ENCODE measurements at places on chromosomes 3 and 15.

- no peak for DNase-seq
Measured at GRCh38 chr3:33032938-33033337, 64.0 kb downstream of the GLB1 start.

- DNase-seq: no peak
Measured at GRCh38 chr3:62699728-62700127, 175.5 kb downstream of the CADPS start.

GRCh38 chr15:95958382-95958781, 372.1 kb upstream of the NR2F2 start:
- DNase-seq: no peak

- DNase-seq: no peak
Measured at GRCh38 chr15:88661761-88662556, 23.1 kb downstream of the ISG20 start.

DNA sequence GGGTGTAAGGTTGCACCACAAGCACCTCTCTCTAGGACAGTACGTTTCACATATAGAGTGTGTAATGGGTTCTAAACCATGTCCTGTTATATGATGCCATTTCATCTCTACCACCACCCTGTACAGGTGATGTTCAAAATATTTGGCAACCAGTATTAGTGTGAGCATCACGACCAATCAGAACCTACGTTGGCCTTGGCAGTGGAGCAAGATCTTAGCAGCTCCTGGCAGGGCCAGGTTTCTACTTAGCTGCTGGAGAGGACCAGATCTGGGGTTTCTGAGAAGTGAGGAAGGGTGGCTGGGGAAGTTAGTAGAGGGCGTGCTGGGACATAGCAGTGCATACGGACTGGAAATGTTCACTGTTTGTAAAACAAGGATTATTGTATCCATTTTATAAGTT, 23.1 kb upstream of the MITF start:
- DNase-seq: no peak

- no peak for DNase-seq
Measured at GRCh38 chr15:41331833-41332193, 578 bp downstream of the OIP5 start.

DNA sequence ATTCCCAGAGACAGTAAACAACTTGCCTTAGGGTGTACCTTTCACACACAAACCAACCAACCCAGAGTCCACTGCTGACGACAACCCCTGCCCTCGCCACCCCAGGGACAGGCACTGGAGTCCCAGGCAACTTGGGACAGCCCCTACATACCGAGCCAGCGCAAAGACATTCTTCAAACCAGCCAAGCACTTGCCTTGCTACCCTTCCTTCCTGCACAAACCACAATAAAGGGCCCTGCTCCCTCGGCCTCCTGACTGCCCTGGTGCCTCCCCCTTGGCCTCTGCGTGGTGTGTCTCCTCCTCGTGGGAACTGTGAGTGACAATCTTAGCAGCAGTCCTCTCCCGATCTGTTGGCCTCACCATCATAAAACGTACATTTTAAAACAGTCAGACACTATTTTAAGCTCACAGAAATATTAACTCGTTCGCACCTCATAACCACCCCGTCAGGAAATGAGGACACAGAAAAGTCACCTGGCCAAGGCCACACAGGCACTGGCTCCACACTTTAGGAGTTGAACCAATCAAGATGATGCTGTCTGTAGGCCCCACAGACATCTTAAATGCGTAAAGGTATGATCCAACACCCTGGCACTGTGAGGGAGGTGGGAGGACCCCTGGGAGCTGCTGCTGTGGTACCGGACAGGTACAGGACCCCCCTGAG, 113.8 kb downstream of the ADCY5 start:
- no peak for DNase-seq

DNA sequence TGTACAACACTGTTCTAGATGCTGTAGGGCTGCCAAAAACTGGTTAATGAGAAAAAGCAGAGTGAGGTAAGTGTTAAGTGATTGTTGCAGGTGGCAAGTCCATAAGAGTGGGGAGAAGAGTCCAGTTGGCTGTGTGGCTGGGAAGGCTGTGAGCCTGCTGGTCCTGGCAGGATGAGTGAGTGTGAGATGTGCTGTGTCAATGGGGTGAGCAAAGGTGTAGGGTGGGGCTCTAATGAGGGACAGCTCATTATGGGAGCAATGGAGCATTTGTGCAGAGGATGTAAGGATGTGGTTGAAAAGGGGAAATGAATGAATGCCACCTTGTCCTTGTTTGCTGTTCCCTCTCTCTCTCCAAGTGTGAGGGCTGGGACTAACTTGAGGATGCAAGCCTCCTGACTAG, 145.3 kb upstream of the ROPN1 start:
- no peak for DNase-seq

DNA sequence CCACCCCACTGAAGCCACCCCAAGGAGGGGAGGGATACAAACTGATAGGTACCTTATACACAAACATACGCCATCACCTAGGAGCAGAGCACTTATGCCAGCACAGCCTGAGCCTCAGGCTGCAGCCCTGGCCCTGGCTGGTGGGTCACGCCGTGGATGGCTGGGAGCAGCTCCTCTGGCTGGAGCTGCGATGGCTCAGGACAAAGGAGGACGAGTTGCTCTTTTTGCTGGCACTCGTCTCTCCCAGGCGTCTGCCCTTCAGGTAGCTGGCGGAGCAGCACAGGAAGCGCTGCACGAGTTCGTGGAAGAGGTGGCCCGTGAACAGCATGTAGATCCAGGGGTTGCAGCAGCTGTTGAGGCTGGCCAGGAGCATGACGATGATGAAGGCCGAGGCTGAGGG, 16.6 kb downstream of the OXTR start:
- no peak for DNase-seq

All from activated T-helper 1 cell treated with anti-CD3 and anti-CD28 coated beads, Interleukin-2, amount 50 U/mL, for 16 hours (primary cell).